ENCODE measurements at places on chromosomes 4 and X. TPM values are rescaled to one million over a fixed set of nuclear protein-coding genes. Genes with fewer than 3 reads are reported as not detected.

The RAB39B gene
- 0.14 TPM for total RNA-seq

The HTN1 gene
- total RNA-seq = not detected

The GDPD2 gene
- 0.17 TPM for total RNA-seq

The PRIMPOL gene
- total RNA-seq = 16.8 TPM

The PNMA5 gene
- not detected for total RNA-seq

The KDR gene
- 321 TPM for total RNA-seq

The GAB1 gene
- 25.8 TPM for total RNA-seq

The NDST3 gene
- 6.5 TPM for total RNA-seq

The GPR78 gene
- total RNA-seq = not detected

The ADAMTS3 gene
- total RNA-seq = 0.68 TPM

The ZCCHC12 gene
- under 0.01 TPM for total RNA-seq

The FAAH2 gene
- 1.1 TPM for total RNA-seq

The INPP4B gene
- total RNA-seq = 20.9 TPM

The ENAM gene
- not detected for total RNA-seq

The COQ2 gene
- total RNA-seq = 16.5 TPM

The SRPX2 gene
- 22.0 TPM for total RNA-seq

The AIMP1 gene
- 21.3 TPM for total RNA-seq

The SLC39A8 gene
- total RNA-seq = 3.1 TPM

The JADE3 gene
- 10.9 TPM for total RNA-seq

The MCF2 gene
- not detected for total RNA-seq

The ZDHHC15 gene
- under 0.01 TPM for total RNA-seq

The P2RY10 gene
- not detected for total RNA-seq

The TRIM75 gene
- not detected for total RNA-seq

The HSFX4 gene
- total RNA-seq = not detected

The CDX4 gene
- total RNA-seq = not detected

The MBTPS2 gene
- 13.1 TPM for total RNA-seq

The DRD5 gene
- not detected for total RNA-seq

The HGFAC gene
- 0.51 TPM for total RNA-seq

The NXF2 gene
- total RNA-seq = not detected

The TTC29 gene
- total RNA-seq = not detected

The SSX2B gene
- total RNA-seq = not detected

The ZCCHC18 gene
- 1.4 TPM for total RNA-seq

The PDZD4 gene
- total RNA-seq = 0.68 TPM

The ETDB gene
- total RNA-seq = not detected

The LPAR4 gene
- total RNA-seq = not detected

The CENPVL2 gene
- total RNA-seq = not detected

The HAND2 gene
- total RNA-seq = not detected

The PDCL2 gene
- not detected for total RNA-seq

The VCX3B gene
- total RNA-seq = not detected

The RTL3 gene
- total RNA-seq = not detected

The TCEAL1 gene
- total RNA-seq = 20.6 TPM

The PPP2R2C gene
- total RNA-seq = 0.34 TPM

The MAMLD1 gene
- total RNA-seq = 0.85 TPM

The SMS gene
- 166 TPM for total RNA-seq

The PNMA3 gene
- 0.09 TPM for total RNA-seq

The XK gene
- 0.05 TPM for total RNA-seq
